ENCODE measurements at places on chromosomes 16 and 17.

- no peak for DNase-seq
These were observed 3.9 kb downstream of the HOXB1 start for GRCh38 chr17:48526608-48527546.

GRCh38 chr17:33528846-33529245, 235.8 kb upstream of the ASIC2 start:
- DNase-seq: no peak

GRCh38 chr16:48619979-48620378, 10.0 kb upstream of the N4BP1 start:
- no peak for DNase-seq

GRCh38 chr17:4365628-4366326, 698 bp downstream of the UBE2G1 start:
- DNase-seq: no peak

DNA sequence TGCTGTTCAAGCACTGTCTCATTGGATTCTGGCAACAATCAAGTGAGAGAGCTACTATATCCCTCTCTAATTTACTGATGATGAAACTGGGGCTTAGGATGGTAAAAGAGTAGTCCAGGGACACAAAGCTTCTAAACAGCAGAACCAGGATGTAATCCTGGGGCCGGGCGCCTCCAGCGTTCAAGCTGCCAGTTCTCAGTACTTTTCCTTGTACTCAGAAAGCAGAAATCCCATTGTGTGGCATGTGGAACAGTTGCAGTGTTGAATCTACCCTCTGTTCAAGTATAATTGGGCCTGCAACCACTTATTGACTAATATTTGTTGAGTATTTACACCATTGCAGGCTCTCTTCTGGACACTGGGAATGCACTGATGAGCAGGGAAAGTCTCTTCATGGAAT, 14.5 kb upstream of the CDH13 start:
- DNase-seq: no peak

DNA sequence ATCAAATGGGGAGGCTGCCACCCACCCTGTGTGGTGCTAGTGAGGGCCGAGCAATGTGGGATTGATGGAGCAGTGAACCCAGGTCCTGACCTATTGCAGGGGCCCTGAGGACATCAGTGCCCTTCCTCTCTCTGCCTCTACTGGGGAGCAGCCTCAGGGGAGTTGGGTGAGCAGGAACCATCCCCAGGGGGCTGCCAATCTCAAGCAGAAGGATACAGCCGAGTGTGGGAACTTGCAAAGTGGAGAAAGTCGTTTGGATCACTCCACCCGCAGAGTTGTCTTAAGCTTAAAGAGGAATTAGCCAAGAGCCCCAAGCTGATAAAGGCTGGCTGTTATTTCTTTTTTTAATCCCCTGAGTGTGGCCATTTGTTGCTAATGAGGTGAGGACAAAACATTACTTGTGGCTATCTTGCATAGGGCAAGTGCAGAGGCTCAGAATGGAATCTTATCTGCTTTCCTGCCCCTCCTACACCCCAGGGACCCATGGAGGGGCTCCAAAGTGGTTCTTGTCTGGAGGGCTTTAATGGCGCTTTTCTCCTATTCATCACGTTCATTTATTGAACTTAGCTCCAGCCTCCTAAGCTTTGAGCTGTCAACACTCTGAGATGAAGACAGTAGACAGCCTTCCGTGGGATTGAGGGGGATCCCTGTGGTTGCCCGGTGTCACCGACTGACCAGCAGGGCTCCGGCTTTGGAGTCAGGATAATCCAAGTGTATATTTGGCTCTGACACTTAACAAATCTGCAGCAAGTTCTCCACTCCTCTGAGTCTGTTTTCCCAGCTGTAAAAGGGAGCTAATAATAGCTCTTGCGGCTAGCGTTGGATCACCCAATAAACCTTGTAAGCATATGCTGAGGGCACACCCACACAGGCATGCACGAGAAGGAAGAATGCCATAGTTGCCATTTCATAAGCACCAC, 45.1 kb downstream of the MYH11 start:
- DNase-seq: no peak

- no peak for DNase-seq
These were observed 54.4 kb downstream of the BPTF start for GRCh38 chr17:67879662-67880061.

DNA sequence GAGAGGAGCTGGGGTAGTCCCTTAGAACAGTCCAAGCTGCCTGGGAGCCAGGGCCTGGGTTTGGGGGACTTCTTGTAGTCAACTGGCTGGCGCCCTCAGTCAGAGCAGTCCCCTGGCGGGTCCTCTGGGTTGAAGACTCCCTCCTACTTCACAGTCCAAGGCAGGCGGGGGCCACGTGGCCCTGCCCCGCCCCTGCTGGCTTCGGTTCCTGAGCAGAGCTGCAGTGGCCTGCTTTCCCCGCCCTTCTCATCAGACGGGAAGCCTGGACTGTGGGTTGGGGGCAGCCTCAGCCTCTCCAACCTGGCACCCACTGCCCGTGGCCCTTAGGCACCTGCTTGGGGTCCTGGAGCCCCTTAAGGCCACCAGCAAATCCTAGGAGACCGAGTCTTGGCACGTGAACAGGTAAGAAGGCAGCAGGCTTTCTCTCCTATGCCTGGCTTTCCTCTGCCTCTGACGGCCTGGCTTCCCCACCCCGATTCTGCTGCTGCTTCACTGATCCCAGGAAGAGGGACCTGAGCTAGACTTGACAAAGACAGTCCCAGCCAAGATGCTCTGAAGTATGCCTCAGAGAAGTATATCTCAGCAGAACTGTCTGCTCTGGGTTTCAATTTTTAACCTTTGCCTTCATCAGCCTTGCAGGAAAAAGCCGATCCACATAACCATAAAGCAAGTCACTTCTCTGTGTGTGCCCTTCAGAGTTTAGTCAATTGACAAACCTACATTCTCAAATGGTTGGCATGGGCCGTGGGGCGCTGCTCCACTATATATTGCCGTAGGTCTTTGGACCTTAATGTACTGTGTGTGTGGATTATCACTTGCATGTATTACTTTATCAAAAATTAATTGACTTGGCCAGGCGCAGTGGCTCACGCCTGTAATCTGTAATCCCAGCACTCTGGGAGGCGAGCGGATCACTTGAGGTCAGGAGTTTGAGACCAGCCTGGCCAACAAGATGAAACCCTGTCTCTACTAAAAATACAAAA, 56.3 kb downstream of the SF3B3 start:
- DNase-seq: no peak

- DNase-seq: no peak
These were observed 331.9 kb downstream of the FOXL1 start for GRCh38 chr16:86910161-86910769.

- DNase-seq: peak; percentile 59
These were observed 96.1 kb upstream of the CDH5 start for GRCh38 chr16:66270333-66270927.

DNA sequence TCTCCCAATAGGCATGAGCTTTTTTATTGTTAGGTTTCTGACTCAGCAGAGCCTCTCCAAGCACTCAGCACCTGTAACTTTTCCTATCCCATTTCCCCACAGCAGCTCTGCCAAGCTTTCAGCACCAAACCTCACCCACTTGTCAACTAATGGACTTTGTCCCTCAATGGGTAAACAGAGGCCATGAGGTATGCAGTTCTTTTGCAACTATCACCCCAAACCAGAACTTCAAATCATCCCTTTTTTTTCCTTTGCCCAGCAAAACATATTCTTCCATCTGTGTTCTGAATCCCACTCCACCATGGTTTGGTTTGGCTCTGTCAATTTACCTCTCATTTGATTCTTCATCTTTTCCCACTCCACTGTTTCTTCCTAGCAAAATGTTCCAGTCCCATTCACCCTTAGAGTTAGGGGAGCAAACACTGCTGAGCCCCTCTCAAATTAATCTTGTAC, 58.1 kb downstream of the TOX3 start:
- DNase-seq: no peak

GRCh38 chr16:81709016-81709900, 69.8 kb upstream of the PLCG2 start:
- no peak for DNase-seq

GRCh38 chr17:57586196-57586740, 158.8 kb downstream of the CCDC182 start:
- DNase-seq: no peak

DNA sequence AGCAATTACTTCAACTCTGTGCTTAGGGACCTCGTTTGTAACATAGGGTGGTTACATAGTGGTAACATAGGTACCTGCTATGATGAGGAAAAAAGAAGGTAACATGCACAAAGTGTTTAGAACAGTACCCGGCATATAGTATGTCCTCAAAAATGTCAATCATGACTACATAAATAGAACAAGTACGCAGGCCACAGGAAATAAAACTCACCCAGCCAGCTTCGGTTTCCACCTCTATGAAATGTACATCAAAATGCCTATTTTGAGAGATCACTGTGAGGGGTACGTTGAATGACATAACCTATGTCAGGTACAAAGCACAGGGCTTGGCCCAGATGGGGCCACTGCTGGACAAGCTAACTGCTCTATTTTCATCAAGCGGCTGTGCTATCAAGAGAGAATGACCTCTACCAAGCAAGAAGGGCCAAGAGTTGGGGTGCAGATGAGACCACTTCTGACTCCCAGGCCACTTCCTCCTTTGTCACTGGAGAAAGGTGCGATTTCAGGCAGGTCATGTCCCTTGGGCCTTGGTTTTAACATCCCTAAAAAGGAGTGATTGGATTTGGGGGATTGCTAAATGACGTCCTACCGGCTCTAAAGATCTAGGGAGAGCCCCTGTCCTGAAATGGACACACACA, 45.4 kb downstream of the WSB1 start:
- DNase-seq: no peak

- peak; percentile 67 for DNase-seq
These were observed 6.3 kb upstream of the PRKAR1A start for GRCh38 chr17:68505951-68506350.

- DNase-seq: no peak
These were observed 616 bp downstream of the SRSF2 start for GRCh38 chr17:76736349-76737081.

DNA sequence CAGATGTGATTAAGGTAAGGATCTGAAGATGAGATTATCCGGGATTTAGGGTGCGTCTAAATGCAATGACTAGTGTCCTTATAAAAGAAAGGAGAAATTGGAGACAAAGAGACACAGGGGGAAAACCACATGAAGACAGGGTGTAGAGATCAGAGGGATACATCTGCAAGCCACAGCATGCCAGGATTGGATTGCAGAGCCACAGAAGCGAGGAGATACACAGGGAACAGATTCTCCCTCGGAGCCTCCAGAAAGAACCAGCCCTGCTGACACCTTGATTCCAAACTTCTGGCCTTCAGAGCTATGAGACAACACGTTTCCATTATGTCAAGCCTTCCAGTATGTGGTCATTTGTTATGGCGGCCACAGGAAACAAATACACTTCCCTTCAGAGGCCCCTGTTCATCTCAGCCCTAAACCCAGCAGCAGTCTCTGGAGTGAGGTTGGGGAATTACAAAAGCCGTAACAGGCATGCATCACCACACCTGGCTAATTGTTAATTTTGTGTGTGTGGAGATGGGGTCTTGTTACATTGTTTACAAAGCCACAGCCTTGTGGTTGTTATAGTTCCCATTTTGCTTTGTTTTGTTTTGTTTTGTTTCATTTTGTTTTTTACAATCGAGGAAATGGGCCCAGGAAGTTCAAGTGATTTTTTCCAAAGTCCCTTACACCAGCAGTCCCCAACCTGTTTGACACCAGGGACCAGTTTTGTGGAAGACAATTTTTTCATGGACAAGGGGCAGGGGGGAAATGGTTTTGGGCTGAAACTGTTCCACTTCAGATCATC, 51.6 kb upstream of the LYRM9 start:
- no peak for DNase-seq

DNA sequence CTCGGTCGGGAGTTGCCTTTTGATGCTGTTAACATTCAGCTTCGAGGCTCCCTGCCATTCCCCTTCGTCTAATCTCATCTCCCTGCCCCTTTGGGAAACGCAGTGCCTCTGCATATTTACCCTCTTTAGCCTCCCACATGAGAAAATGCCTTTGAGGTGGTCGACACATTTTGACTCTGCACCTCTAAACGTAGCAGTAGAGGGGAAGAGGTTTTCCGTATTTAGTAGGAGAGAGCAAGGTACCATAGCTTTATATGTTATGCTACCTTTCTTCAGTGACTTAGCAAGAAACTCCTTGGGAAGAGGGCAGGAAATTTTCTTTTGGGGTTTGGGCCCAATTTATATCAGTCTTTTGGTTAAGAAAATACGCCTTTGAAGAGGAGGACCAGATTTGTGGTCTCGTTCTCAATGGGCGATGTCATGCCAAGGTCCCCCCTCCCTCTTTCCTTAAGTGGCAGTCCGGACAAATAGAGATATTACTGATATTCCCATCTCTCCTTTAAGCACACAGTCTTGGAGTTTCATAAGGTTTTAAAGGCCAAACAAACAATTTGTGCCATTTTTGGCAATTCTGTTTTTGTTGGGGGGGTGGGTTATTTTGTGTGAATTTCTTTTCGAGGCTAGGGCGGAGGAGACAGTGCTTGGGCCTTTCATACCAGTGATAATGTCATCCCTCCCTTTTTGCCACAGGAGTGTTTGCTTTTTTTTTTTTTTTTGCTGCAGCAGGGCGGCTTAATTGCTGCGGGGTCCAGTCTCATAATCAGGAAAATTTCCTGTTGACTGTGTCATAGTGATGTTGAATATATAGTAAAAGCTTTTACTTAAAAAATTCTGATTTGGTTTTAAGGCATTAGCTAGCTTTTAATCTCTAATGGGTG, 1.5 kb downstream of the PAFAH1B1 start:
- DNase-seq: no peak

DNA sequence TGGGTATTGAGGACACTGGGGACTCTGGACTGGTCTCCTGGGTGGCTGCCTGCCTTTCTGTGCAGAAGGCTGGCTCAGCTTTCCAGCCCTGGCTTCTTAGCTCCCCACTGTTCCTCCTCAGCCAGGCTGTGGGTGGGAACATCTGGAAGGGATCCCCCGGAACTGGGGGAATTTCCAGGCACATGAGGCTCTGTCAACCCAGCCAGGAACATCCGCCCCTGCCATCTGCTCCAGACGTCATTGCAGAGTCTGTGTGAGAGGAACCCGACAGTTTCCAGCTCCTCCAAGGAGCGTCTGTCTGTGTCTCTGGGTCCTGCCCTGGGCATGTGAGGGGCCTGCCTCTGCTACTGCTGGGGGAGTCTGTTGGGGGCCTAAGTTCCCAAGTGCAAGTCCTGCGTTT, 36.2 kb upstream of the CRHR1 start:
- no peak for DNase-seq

- no peak for DNase-seq
These were observed 115.2 kb downstream of the IRX5 start for GRCh38 chr16:55045756-55046460.

- no peak for DNase-seq
These were observed 2.0 kb downstream of the OVCA2 start for GRCh38 chr17:2043785-2044184.

- DNase-seq: no peak
These were observed 32.5 kb downstream of the WIPF2 start for GRCh38 chr17:40251576-40251975.

DNA sequence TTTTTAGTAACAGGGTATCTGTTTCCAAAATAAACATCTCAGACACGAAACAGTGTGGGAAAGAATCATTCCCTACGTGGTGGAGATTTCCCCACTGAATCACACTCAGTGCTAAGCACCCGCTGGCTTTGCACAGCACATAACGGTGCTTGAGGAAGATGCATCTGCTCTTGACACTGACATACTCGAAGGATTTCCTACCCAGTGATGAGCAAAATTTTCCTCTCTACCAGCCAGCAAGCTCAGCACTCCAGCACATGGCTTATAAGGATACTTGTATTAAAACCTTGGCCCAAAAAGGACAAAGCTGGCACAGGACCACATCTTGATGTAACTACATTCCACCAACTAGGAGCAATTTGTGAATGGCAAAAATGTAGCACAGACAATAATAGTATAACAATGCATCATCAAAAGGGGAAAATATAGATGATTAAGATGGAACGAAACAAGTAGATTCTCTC, 59.0 kb downstream of the ANKFY1 start:
- no peak for DNase-seq

- no peak for DNase-seq
These were observed 705 bp downstream of the KRABD2 start for GRCh38 chr17:8375738-8376259.

Measured in HL-60 (cell line).